ENCODE measurements at places on chromosomes 7 and 10. TPM values are rescaled to one million over a fixed set of nuclear protein-coding genes. Genes with fewer than 3 reads are reported as not detected.
A peak's percentile ranks its signal among the peaks of the same experiment; 100 is the strongest.

TMEM178B gene
- 1.00 TPM for total RNA-seq

PTPRZ1 gene
- total RNA-seq = 1.8 TPM

CNPY1 gene
- total RNA-seq = not detected

FBXL15 gene
- total RNA-seq = 12.4 TPM

COL1A2 gene
- total RNA-seq = 2,112 TPM

TLX1 gene
- not detected for total RNA-seq

TMEM26 gene
- 1.1 TPM for total RNA-seq

GDF2 gene
- total RNA-seq = not detected

TRIM50 gene
- total RNA-seq = 0.32 TPM

SNCG gene
- 55.9 TPM for total RNA-seq

TBC1D12 gene
- 12.5 TPM for total RNA-seq

KIAA1217 gene
- 20.3 TPM for total RNA-seq

PARP12 gene
- 35.3 TPM for total RNA-seq

GPRIN2 gene
- total RNA-seq = not detected

TMEM229A gene
- total RNA-seq = not detected

FAM25C gene
- total RNA-seq = not detected

NOD1 gene
- total RNA-seq = 16.6 TPM

- no peak for DNase-seq
Observed at GRCh38 chr10:5890452-5890915, 441 bp downstream of the FBH1 start.

- DNase-seq = no peak
Observed at GRCh38 chr7:36651404-36651803, 72.9 kb downstream of the AOAH start.

DNA sequence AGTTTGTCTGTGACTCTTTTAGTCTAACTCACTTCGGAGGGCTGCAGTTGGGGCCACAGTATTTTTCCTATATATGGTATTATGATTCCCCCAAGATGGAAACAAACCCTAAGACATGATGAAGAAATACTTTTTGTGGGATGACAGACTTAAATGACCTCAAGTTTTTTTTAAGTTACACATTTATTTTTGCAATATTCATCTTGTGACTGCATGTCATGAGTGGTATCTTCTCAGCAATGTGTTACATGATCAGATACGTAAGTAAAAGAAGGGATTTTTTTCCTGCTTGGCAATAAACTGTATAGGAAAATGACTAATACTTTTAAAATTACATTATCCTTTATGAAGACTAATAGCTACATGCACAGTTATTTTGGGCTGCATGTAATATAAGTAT is 57.8 kb downstream of the OR13A1 start:
- no peak for DNase-seq

GRCh38 chr7:151876899-151877777 is at the start of gene PRKAG2:
Gene PRKAG2 (minus strand): TSS chr7:151877115. CDS start chr7:151876620, 495 bp downstream.
- DNase-seq = peak; percentile 94

DNA sequence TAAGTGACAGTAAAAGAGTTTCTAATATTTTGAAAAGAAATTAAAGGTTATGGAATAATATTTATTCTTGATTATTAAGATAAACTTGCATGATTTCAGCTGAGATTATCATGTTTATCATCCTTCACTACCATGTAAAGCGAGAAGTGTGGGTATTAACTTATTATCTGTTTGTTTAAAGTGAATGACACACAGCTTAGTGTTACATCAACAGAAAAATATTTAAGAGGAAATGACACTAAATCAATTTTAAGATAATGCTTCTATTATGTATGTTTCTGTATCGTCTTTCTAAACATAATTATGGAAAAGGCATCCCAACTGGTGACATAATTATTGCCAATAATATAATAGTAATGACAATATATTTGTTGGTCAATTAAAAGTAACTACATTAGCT is 213.1 kb downstream of the PCDH15 start:
- no peak for DNase-seq

GRCh38 chr7:108051454-108051853 is 48.5 kb upstream of the LAMB1 start:
- DNase-seq = no peak

GRCh38 chr10:30857803-30858202 is 173.9 kb downstream of the ZNF438 start:
- peak; percentile 88 for DNase-seq

DNA sequence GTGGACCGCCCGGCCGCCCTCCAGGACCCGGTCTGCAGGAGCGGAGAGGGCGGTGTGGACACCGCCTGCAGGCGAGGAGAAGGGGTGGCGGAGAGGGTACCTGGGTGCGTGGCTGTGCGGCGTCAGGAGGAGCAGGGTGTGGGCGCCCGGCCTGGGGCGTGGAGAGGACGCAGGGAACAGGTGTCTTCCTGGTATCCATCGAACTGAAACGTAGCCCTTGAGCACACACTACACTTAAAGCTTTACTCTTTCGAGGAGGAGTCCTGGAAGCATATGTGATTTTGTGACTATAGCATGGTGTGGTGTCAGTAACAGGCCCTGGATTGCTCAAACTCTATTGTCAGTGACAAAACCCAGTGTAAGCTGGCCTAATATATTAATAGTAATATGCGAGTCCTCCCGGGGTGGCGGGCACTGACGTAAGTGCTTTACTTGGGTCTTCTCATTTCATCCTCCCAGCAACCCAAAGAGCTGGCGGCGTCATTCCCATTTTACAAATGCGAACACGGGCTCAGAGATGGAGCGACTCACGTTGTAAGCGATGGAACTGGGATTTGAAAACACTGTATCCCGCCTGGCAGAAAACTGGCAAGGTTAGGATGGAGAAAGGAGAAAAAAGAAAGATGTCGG is 508 bp upstream of the TECPR1 start:
- no peak for DNase-seq

DNA sequence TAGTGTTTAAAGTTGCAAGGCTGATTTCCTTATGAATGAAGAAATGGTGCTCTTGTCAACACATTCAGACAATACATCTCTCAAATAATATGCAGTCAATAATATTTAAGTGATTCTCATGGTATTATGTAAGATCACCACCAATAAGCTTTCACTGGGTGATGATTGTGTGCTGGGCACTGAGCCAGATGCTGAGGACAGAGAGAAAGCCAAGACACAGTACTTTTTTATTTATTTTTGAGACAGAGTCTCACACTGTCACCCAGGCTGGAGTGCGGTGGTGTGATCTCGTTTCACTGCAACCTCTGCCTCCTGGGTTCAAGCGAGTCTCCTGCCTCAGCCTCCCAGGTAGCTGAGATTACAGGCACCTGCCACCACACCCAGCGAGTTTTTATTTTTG is 130.6 kb upstream of the LSM8 start:
- no peak for DNase-seq

DNA sequence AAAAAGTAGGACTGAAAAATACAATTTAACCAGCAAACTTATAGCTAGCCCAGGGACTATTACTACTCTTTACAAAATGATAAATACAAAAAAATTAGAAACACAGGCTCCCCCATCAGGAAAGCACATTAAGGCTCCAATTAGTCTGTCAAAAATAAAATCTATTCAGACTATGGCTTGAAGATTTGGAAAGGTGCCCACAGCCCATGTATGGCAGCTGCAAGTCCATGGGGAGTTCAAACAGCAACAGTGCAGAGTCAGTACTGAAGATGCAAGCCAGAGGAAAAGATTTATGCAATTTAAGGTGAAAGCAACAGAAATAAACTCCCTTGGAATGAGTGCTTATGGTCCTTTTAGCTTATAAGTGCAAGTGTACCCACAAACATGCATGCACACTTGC is 29.7 kb downstream of the IMMP2L start:
- no peak for DNase-seq

DNA sequence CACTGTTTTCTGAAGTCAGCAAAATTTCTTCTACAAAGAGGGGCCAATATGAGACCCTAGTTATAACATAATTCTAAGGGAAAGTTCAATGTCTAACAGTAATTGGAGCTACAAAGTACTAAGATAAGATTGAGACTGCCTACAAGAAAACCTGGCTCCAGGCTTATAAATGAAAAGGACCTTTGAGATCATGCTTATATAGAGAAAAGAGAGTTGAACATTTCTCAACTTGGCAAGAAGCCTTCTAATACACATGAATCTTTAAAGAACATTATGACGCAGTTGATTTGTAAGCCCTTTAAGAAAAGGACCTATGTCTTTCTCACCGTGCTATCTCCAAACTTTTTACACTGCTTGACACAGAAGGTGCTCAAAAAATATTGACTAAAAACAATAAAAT is 87.9 kb downstream of the TPK1 start:
- DNase-seq = no peak

DNA sequence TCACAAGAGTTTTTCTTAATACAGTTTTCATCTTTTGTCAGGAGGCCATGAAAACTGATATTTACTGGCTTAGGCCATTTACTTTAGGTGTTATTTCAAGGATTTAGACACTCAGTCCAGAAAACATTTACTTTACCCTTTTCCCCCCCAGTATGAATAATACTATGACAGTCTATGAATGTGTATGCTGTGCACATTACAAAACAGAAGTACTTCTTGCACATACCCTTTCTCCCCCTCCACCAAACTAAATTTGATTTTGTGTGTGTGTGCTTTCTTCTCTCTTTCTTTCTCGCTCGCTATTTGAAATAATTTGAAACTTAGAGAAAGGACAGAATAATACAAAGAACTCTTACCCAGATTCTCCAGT is 41.3 kb downstream of the RBM33 start:
- DNase-seq = no peak

- DNase-seq = no peak
Observed at GRCh38 chr7:79761876-79762429, 308.5 kb upstream of the MAGI2 start.

DNA sequence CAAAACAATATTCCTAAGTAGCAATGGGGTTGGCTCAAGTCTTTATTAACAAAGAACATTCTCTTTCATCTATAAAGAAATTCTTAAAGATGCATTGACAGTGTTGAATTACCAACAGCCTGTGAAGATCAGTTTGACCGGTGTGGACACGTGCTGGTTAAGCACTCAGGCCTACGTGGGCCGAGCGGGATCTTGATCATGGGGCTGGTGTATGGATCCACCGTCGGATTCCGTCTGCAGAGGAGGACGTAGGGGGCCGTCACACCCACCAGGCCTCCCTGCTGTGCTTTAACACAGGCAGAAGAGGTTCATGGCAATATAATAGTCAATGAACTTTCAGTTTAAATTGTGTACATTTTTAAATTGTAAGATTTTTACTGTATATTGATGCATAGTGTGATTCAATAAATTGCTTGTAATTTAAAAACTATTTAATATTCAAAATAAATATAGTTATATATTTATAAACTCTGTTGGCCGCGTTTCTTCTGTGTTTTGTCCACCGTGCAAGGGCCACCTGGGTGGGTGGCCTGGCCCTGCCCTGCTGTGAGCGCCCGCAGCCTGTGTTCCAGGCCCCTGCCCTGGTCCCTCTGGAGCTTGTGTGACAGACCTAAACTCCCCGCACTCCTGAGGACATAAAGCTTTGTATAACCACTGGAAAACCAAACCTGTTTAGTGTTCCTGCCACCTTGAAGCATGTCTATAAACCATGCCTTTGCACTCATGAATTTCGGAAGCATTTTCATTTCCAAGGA is 1.9 kb upstream of the BHLHA15 start:
- DNase-seq = no peak

DNA sequence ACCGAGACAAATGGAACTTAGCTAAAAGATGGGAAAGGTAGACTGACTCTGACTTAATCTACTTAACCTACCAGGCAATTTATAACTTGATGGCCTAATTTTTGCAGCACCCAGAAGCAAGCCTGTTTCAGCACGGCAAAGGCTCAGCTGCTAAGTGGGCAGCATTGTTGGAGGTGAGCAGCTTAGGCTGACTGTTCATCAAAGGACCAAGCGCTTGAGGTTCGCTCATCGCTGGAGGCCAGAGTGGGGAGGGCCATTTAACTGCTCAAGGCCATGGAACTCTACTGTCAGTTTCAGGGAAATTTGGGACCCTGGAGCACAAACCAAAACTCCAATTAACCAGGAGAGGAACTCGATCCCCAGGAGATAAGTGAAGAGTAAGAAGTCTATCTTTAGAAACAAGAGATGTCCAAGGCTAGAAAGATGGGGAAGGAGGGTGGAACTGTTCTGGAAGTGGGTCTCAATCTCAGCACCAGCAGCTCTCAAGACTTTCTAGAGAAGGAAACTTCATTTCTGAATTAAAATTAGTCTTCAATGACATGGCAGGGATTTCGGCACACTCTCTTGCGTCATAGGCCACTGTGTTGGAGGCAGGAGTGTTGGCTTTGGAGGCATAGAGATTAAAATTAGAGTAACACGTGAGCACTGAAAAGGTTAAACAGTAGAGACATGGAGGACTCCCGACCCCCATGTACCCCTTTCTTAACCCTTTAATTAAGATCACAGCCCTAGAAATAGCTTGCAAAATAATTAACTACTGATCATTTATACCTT is 43.1 kb downstream of the EGFR start:
- DNase-seq = no peak

DNA sequence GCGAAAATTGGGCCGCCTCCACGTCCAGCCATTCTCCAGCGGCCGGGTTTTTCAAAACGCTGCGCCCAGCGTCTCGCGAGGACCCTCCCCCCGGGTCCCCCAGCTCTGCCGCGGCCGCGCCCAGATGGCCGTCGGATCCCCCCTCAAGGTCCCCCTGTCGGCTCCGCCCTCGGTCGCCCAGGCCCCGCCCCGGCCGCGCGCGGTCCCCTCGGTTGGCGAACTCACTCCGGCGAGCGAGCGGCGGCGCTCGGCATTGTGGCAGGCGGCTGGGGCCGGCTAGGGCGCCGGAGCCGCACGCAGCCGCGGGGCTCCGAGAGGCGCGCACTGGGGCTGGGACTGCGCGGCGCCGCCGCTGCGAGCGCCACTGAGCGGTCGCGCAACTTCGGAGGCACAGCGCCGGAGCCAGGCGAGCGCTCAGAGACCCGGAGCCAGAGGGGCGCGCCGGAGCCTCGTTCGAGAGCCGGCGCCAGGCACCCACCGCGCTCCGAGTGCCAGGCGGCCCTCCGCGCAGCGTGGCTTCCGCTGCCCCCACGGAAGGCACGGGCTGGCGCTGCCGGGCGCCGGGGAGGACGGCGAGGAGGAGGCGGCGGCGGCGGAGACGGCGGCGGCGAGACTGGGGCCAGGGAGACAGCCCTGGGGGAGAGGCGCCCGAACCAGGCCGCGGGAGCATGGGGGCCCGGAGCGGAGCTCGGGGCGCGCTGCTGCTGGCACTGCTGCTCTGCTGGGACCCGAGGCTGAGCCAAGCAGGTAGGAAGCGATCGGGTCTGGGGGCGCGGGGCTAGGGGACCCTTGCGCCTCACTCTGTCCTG is at the start of gene UNC5B:
Gene UNC5B, plus strand, starts transcription at position 253 of the 809 bp plus-strand sequence. Its CDS starts 416 bp downstream, at position 669.
- DNase-seq = peak; percentile 97

- no peak for DNase-seq
Observed at GRCh38 chr10:111506266-111507034, 429.6 kb downstream of the ADRA2A start.

DNA sequence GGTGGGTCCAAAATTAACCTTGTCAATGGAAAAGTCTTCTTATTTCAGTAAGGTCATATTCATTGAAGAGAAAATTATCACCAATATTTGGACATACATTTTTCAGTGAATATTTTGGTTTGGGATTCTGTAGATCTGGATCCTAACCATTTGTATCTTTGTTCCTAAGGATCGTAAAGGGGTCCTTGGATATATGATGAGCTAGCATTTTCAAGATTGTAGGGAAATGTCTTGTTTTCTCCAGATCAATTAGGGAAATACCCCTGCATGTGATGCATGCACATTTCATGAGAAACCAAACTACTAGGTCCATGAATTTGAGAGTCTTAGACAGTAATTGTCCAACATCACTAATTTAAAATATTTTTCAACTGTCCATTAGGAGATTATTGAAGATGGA is 18.0 kb downstream of the DNTT start:
- no peak for DNase-seq

GRCh38 chr10:128499956-128500355 is 373.7 kb upstream of the MKI67 start:
- no peak for DNase-seq

All from posterior vena cava (tissue), 2 donors.